ENCODE measurements at places on chromosomes 7 and 10.

- no peak for DNase-seq
Measured at GRCh38 chr7:133139801-133140200, 57.9 kb upstream of the CHCHD3 start.

DNA sequence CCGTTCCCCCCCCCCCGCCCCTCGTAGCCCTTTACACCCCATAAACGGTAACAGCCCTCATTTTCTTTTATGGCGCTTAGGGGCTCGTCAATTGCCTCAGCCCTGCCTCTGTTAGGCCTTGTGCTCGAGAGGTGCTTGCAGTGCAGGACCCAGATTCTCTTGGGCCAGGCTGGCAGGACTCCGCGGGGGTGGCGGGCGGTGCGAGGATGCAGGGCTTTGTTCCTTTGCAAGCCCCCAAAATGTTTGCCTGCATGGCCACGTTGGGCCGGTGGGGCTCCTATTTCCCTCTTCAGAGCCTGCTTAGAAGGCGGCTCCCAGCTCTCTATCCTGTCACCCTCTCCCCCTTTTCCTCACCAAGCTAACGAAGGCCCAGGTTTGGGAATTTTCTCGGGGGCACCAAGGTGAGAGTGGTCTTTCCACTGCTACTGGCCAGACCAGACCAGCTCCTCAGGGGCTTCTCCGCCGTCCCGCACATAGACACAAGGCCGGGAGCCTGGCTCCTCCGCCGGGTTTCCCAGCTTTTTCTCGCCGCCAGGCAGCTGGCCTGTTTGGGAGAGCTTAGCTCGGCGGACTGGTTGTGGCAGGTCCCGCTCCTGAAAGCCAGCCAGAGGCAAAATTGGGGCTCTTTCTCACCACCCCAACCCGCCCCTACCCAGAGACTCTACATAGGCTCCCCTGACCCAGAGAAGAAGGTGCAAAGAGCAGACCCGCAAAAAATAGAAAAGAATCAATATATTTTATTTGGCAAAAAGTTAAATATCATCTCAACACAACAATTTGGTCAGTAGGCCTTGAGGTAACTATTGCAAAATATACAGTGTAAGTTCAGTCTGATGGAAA is 3.4 kb downstream of the HOXA9 start:
- no peak for DNase-seq

DNA sequence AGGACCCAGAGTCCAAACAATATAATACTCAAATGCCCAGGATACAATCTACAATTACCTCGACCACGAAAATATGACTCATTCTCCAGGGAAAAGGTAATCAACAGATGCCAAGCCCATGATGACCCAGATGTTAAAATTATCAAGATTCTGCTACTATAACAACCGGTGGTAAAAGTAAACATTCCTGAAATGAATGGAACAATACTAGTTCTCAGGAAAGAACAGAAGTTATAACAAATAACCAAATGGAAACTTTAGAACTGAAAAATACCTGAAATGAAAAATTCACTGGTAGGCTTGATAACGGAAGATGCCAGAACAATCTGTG is 34.1 kb upstream of the GUSB start:
- DNase-seq = no peak

GRCh38 chr10:75367021-75367487 is 34.5 kb downstream of the ZNF503 start:
- no peak for DNase-seq

GRCh38 chr7:101250324-101250723 is 5.4 kb upstream of the FIS1 start:
- DNase-seq = no peak

DNA sequence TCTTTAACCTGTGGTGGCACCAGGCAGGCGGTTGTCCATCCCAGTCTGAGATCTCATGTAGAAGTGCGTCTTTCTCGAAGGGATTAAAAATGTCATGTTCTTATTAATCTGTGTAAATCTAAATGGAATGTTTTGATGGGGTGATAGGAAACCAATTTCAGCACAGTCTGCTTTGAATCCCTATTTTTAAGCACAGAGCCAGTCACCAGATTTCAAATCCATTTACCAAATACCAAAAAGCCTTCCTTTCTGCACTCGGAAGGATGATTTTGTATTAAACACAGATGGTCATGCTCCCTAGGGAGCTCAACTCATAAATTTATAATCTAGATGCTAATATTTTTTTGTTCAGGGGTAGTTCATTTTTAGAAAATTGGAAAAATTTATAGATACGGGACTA is 160.6 kb upstream of the AOAH start:
- no peak for DNase-seq

DNA sequence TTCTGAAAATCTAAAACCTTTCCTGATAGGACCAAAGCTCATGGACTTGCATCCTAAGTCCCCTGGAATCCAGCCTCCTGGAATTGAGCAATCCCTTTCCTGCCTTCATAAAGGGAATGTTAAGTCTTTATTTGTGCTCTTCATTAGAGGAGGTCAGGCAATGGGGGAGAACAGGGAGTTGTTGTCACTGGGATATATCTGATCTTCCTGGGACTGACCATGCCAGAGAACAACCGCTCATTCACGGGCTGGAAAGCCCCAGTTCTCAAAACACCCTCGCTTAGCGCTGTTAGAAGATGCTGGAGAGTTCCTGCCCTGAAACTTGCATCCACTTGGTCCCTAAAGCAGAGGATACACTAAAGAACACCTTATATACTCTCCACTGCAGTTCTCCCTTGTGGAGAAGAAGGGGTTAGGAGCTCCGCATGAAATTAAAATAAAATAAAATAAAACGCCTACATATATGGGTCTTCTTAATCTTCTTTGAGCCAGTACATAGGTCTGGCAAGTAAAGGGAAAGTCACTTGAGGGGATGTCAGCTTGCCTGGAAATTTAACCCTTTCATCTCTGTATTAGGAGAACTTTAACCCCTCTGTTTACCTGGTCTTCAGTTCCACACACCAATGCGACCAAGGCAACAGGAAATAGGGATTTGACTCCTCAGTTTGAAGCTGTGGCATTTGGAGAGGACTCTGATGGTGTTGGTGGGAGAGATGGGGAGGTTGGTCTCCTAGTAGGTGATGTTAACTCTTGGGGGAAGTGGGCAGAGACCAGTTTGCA is 1.2 kb downstream of the SORCS1 start:
- no peak for DNase-seq

- no peak for DNase-seq
Measured at GRCh38 chr7:73526896-73527821, 5.1 kb upstream of the BAZ1B start.

DNA sequence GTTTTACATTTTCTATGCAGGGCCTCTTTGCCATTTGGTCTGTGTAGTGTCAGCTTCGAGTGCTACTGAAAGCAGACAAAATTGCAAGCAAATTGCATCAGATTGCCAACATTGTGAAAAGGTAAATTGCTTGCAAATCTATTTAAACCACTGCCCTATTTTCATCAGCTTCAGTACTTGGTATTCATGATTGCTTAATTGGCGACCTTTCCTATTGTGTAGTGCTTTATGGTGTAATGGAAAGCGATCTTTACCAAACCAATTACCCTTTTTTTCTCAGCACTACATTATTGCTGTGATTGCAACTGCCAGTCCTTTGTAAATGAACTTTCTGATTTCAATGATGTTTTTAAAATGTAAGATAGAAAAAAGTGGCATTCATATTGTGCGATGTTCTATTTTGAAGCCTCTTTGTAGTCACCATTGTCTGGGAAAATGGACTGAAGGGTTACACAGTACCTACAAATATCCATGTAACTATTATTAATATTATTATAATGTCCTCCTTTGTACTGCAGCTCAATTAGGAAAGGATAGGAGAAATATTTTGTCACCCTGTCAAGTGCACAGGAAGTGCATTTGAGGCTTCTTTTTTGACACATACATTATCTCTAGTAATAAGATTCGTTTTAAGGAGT is 177.7 kb upstream of the SP8 start:
- DNase-seq = no peak

DNA sequence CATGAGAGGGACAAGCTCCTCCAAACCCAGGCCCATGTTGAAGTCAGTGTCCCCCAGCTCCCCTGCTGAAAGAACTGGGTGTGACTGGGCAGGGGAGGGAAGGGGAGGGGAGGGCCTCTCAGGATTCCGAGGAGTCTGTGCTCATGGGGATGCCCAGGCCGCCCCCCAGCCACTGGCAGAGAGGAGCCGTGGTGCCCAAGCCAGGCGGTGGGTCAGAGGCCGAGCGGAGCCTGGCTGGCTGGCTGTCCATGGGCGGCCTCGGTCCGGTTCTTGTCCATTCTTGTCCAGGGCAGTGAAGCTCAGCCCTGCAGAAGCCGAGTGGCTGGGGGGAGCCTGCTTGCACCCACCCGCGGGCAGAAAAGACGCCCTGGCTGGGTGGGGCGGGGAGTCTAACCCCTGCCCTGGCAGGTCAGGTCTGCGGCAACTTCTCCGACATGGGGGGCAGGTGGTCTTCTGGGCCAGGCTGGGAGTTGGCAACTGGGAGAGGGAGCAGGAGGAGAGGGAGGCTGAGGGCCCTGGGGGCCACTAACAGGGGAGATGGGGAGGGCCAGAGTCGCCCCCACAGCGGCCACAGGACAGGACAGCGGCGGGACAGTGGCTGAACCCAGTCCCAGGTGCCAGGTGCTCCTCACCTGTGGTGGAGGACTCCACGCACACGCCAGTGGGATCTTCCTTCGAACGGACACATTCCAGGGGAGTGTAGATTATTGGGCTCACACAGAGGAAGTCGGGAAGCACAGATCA is 54.1 kb downstream of the FOXL3 start:
- no peak for DNase-seq

DNA sequence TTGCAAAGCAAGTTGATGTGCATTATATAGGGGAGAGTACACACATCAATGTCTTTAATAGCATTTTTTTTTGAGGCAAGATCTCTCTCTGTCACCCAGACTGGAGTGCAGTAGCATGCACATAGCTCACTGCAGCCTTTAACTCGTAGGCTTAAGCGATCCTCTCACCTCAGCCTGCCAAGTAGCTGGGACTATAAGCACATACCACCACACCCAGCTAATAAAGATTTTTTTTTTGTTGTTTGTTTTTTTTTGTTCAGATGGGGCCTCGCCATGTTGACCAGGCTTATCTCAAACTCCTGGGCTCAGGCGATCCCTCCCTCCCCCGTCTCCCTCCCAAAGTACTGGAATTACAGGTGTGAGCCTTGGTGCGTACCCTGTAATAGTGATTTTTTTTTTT is 1.5 kb downstream of the UMAD1 start:
- no peak for DNase-seq

GRCh38 chr7:104967088-104967487 is 46.9 kb upstream of the KMT2E start:
- DNase-seq = no peak

DNA sequence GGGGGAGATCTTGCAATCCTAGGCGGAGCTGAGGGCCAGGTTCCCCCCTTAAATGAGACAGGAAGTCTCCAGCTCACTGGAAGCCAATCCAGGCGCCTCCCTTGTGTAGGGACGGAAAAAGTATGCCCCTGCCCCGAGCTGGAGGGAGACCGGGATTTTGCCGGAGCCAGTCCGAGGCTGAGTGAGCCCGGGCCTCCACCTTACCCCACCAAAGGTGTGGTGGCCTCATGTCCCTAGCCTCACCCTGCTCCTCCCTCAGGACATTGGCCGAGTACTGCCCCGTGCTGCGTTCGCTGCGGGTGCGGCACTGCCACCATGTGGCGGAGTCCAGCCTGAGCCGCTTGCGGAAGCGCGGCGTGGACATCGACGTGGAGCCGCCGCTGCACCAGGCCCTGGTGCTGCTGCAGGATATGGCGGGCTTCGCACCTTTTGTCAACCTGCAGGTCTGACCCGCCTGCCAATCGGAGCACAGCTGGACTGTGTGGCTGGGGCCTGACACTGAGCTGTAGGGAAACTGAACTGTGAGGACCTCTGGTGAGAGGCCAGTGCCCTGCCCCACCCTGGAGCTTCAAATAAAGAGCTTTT is 2.0 kb downstream of the FBXL15 start:
- DNase-seq = peak; percentile 57

DNA sequence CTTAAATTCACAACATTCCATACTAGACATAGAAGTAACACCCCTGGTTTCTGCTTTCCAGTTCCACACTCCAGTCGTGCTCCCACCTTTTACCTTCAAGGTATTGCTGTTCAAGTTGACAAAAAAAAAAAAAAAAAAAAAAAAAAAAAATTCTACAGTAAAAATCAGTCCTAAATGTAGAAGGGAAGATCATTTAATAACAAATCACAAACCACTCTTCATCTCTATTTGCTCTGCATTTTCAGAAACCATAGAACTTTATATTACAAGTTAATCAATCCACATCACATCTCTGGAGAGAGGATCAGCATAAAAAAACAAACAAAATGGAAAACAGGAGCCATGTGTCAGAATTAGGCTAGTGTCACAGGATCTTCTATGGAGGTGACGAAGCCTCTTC is 206.3 kb upstream of the KLF14 start:
- DNase-seq = no peak

GRCh38 chr10:74137992-74138391 is 12.6 kb downstream of the AP3M1 start:
- DNase-seq = no peak

GRCh38 chr10:129871966-129872365 is 92.1 kb downstream of the EBF3 start:
- no peak for DNase-seq

DNA sequence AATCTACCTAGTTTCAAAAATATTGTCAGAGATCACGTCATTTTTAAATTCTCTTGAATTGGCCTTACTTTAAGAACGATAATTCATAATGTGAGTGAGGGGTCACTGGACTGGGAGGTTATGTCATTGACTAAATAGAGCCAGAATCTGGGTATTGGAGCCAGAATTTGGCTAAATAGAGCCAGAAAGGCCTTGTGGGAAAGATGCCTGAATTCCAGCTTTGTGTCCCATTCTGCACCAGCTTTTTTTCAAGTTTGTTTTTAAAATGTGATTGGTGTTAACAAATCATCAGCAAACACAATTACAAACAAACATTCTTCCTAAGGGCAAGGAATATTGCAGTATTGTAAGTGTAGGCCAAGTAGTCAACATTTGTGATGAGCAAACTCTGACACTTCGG is 233.2 kb upstream of the PRKCQ start:
- DNase-seq = no peak

DNA sequence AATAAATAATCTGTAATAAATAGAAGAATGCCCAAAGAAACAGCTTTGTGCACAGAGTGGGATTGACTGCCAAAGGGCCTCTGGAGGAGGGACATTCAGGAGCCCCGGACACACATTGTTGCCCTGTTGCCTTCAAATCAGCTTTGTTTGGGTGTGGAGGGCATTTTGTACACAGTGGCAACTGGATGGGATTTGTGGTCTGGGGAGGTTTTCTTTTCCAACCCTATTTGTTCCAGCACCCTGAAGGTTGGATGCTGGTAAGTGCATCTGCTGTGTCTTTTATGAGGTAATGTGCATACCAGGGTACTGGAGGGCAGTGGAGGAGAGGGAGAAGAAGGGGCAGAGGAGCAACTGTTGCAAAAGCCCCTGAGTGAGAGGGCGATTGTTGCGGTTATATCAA is 6.3 kb downstream of the LRMDA start:
- DNase-seq = no peak

DNA sequence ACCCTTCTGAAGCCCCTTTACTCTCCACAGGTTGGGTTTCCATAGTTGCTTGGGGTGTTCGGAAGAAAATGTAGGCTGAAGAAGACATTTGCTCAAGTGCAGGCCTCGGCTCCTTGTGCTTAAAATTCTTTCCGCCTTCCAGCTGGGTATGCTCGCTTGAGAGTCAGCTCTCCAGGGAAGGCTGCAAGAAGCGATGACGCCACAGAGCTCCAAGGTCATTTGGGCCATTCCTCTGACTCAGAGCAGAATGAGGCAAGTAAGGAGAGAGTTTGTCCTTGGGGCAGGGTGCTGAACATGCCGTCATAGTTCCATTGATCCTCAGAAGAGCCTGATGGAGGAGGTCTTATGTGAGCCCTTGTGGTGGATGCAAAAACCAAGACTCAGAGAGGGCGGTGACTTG is 27.4 kb upstream of the HSPA12A start:
- DNase-seq = no peak

- no peak for DNase-seq
Measured at GRCh38 chr10:107013258-107014006, 151.1 kb downstream of the SORCS1 start.
